ENCODE measurements at places on chromosomes 12 and 14.

DNA sequence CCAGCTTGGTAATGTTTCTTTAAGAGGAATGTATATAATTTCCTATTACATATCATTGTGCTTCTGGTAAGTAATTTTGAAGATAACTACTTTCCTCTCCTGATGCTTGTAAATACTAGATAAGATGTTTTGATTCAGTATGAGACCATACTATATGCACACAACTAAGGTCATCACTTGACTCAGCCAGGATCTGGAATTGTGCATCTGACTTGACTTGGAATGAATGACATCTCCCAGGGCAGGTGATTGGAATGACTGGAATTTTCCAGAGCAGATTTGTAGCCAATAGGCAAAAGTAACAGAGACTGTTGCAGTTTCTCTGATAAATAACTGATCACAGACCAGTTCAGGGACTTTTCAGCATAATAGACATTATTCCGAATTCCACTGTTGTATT, 11.1 kb downstream of the BEST3 start:
- peak; percentile 70 for DNase-seq

- no peak for DNase-seq
Observed at GRCh38 chr14:69312608-69313007, 52.6 kb downstream of the GALNT16 start.

DNA sequence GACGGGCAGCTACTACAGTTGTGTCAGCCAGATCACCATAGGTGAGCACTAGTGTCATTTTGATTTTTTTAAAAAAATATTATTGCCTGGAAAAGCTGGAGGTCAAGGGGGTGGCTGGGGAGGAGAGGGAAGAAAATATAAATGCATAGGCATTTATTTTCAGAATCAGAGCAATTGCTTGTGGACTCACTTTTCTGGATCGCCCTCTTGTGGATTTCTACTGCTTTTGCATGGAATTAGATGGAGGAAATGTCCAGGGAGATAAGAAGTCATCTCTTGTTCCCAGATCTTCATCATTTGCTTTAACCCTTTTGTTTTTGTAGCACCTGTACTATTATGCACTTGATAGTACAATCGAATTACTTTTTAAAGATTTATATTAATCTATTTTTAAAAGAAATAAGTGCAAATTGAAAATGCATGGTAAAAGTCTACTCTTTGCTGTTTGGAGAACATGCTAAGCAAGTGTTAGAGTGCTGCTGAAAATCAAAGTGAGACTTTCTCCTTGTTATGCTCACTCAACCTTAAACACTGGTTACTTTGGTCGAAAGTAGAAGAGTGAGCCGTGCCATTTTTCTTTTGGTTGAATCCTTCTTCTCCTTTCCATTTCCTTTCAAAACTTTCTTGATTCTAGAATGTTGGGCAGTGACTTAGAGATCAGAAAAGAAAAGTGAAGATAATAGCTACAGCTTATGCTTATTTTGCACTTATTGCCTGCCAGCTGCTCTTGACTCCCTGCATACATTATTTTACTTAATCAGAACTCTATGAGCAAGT, 60.6 kb upstream of the ANO4 start:
- peak; percentile 71 for DNase-seq

DNA sequence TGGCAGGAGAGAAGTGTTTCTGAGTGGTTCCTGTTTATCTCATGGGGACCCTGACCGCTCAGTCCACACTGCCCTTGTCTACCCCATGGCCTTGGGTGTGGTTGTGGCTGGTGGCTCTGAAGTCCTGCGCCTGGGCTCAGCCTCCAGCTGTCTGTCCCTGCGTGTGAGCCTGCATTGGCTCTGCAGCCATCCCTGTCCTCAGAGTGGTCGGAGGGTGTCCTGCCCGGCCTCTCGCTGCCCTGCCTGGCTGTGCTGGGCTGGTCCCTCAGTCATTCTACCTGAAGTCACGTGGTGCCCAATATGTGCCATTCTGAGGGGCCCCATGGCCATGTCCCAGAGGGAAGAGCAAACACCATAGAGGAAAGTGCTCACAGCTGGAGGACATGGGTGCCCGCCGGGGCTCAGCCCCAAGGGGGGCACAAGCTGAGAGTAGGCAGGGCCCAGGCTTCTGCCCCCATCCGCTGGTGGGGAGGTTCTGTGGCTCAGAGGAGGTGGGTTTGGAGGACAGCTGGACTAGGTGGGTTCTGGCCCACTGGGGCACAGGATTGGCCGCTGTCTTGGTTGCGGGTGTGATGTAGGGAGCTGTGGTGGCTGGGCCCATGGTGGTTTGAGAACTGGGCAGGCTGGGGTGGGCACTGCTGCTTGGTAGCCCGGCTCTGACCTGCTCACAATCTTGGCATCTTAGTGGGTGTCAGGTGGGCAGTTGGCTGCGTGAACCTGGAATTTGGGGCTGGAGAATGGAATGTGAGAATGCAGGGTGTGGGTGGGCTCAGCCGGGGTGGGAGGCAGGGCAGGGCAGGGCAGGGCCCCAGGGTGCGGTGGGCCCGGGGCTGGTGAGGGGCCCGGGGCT, 11.6 kb downstream of the TEDC1 start:
- DNase-seq, result no peak

- DNase-seq, result no peak
Observed at GRCh38 chr14:50768680-50769079, 62.3 kb downstream of the NIN start.

GRCh38 chr12:57613427-57614109, 2.3 kb downstream of the ARHGEF25 start:
- no peak for DNase-seq

DNA sequence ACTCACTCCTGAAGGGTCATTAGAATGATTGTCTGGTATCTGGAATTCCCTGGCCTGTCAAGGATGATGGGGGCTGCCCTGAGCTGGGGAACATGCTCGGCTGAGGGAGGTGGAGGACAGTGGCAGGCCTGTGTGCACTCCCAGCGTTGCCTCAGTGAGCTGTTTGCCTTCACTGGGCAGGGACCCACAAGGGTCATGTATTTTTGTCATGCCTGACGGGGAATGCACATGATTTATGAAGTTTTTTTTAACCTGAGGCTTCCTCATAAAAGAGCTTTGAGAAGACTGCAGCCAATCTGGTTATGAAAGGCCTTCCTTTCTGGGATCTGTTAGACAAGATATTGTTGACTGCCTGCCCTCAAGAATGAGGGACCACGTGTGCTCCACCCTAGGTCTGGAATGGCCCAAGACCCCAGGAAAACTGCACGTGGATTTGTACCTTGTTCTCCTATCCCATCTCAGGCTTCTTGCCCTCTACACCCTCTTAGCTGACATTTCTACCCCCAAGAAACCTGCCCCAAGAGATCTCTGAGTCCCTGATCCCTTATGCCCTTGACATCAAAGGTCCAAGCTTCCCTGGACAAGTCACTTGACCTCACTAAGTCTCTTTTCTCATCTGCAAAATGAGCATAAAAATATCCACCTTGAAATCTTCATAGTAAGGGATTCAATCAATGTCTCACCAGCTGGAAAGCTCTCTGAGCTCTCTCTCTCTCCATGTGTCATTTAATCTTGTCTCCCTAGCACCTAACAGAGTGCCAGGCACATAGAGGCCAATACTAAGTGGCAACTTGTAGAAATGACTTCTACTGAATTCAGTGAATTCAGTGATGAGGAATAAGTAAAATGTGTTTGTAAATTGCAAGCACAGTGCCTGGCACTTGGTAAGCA, 24.5 kb upstream of the COL2A1 start:
- DNase-seq, result no peak

DNA sequence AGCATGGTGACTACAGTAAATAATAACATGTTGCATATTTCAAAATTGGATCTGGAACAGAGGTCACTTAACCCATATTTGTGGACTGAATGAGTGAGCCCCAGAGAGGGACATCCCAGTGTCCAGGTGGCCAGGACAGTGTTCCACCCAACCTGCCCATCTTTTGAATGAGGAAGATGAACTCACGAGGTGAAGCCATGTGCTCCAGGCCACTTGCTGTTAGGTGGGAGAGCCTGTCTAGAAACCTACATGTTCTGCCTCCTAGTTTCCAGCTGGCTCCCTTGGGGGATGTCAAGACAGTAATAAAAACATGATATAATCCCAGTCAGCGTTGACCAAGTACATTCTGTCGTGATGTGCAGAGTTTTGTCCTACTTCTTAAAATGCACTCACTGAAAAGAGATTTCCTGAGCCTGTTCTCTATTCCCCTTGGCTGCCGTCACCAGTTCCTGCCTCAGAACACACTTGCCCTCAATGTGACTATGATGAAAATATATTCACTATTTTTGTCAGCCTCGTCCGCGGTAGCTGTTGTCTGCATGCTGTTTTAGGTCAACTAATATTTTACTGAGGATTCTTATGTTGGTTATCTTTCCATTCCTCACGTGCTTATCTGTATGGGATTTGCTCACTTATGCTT, 25.7 kb downstream of the TSPAN9 start:
- no peak for DNase-seq

GRCh38 chr12:67991158-67991557, 1.9 kb downstream of the IFNG-AS1 start:
- DNase-seq, result no peak

DNA sequence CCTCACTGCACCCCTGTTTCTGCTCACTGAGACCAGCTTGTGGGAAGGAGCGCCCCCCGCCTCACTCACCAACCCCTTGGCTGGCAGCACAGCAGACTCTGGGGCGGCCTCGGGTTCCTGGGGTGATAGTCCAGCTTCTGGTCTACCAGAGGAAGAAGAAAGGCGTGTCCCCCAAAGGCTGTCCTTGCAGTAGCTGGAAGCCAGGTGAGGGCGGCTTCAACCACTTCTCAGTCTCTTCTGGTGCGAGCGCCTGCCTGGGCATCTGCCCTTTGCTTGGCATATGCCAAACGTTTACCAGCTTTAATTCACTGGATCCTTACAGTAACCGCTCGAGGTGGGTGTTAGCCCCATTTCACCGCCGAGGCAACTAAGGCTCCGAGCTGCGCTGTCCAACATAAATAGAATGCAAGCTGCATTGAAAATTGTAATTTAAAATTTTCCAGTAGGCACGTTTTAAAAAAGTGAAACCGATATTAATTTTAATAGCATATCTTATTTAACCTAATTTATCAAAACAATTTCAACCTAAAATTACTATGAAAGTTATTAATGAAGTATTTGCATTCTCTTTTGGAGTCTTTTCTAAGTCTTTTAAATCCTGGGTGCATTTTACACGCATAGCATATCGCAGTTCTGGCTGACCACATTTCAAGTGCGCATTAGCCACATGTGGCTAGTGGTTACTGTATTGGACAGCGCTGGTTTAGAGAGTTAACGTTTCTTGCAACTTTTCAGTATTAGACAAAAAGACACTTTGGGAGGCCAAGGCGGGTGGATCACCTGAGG, 872 bp downstream of the FAM177A1 start:
- peak; percentile 44 for DNase-seq

GRCh38 chr14:88479574-88479987, 75.2 kb downstream of the PTPN21 start:
- no peak for DNase-seq

- peak; percentile 3 for DNase-seq
Observed at GRCh38 chr12:109653890-109654289, 59.7 kb upstream of the FAM222A start.

- DNase-seq, result no peak
Observed at GRCh38 chr12:88062474-88062873, 33.3 kb upstream of the C12orf50 start.

GRCh38 chr12:6376079-6376869, 911 bp upstream of the SCNN1A start:
- peak; percentile 69 for DNase-seq

- DNase-seq, result no peak
Observed at GRCh38 chr12:51848326-51848727, at the start of gene FIGNL2. TSS of gene FIGNL2 (minus strand) at chr12:51848718. CDS start at chr12:51822413, 26,305 bp downstream.

DNA sequence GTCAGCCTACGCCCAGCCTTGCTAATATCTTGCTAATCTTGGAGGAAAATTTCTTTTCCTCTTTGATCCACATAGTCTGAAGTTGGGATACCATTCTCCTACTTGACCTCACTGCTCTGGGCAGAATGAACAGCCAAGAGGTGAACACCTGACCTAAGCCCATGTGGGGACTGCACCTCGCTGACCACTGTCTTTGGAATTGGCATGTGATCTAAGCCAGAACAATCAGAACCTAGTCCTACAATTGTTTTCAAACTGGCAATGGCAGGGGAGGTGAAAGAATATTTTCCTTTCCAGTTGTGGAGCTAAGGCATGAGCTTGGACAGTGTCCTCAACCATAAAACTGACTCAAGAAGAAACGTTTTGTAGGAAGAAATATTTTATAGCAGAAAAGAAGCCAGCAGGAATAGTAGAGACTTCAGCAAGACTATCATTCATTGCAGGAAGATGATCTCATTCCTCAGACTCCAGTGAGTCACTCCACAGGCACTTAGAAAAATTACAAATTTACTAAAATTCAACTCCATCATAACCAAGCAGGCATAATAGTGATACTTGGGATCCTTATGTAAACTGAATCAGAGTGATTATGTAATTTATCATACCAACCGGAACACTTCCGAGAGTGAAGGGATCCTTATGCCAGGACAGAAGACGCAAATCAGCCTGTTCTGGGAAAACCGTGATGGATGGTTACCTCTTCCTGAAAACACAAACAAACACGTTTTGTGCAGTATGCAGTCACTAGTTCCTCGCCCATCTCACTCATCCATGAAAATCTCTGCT, 14.7 kb downstream of the PTPRO start:
- peak; percentile 47 for DNase-seq

DNA sequence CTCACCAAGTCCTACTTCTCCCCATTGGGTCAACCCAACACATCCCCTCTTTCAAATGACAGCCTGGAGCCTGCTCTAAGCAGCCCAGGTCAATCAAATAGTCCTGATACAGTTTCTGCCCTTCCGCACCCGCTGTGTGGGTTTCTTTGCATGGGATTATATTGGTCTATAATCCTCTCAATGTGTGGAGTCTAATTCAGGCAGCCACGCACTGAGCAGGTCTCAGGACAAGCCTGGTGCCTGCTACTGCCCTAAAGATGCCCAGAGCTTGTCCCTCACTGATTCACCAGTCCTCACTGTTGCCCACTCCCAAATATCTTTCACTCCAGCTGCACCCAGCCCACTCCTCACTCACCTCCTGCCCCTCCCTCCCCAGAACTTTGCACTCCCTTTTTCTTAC, 16.4 kb downstream of the ACTN1 start:
- no peak for DNase-seq

- no peak for DNase-seq
Observed at GRCh38 chr14:33851366-33851765, 99.5 kb downstream of the EGLN3 start.

DNA sequence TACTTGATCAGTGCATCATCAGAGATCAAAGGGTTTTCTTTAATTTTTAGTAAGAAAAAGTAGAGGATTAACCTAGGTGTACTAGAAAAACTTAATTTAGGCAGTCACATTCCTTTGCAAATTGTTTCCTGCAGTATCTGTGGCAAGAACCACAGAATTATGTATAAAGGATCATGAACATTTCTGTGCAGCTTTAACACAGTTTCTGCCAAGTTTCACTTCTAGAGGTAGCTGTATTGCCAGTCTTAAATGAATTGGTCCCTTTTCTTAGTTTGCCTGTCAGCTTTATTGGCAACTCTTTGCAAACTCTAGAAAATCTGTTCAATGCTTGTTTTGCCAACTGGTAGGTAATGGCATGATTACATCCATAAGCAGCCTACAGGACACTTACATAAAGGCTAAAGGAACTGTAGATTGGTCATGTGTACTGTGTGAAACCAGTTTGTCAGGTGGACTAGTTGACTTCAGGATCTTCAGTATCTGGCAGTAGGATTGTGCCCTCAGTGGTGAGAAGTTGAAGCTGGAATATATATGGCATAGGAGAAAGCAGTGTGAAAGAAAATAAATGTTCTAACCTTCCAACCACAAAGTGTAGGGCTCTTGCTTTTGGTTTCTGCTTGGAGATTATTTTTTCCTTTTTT, 75.9 kb downstream of the TTLL5 start:
- no peak for DNase-seq

All from dermis blood vessel endothelial cell (primary cell).